ENCODE measurements at places on chromosomes 6 and 20.

DNA sequence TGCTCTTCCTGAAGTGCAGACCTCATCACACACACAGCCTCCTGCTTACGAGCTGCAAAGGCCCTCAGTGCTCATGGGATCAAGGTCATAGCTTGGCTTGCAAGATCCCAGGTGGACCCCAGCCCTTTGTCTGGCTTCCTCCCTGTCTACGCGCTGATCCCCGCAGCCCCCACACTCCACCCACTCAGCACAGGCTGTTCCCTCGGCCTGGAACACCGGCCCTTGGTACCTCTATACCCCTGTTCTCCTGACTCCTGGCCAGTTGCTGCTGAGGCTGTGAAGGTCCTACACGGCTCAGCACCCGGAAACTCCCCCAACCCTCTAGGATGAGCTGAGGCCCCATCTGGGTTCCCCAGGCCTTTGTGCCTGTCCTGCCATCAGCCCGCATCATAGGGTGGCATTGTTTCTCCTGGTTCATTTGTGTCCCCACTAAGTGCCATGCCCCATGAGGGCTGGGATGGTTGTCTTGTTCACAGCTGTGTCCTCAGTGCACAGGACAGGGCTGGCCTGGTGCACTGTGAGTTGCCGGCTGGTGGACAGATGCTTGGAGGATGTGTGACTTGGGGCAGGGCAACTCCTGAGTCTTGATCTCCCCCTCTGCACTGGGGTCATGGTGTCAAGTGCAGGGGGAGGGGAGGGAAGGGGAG is 57.0 kb downstream of the ADNP start:
- no peak for DNase-seq

GRCh38 chr20:35641743-35642142 is 23.0 kb downstream of the CPNE1 start:
- DNase-seq = no peak

DNA sequence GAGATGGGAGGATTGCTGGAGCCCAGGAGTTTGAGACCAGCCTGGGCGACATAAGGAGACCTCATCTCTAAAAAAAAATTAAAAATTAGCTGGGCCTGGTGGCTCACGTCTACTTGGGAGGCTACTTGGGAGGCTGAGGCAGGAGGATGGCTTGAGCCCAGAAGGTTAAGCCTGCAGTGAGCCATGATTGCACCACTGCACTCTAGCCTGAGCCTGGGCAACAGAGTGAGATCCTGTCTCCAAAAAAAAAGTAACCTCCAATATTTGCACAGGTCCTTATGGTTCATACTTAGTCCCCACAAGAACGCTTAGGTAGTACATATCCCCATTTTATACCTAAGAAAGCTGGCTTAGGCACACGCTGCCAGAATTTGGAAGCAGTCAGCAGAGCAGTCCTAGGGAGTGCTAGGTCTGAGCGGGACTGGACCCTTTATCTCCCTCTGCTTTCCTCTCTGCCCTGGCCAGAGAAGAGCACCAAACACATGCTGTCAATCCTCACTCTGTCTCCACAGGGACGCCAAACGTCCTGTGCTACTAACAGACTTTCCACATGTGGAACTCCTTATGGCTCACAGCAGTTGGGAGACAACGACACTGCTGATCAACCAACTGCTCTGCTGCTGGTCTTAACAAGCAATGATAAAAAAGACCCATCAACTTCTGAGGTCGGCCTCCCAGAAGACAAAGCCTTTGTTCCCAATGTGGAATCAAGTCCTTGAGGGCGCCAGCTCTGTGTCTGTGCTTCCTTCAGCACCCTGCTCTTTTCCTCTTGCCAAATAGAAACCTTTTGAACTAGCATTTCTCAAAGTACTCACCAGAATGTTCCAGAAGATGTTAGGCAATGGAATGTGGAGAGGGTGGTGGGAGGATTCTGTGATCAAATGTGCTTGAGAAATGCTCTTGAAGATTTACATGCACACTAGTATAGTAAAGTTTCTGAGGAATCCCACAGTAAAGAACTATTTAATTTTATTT is 226.3 kb upstream of the DTNBP1 start:
- no peak for DNase-seq

GRCh38 chr6:68046302-68046701 is 588.8 kb upstream of the ADGRB3 start:
- DNase-seq = no peak

DNA sequence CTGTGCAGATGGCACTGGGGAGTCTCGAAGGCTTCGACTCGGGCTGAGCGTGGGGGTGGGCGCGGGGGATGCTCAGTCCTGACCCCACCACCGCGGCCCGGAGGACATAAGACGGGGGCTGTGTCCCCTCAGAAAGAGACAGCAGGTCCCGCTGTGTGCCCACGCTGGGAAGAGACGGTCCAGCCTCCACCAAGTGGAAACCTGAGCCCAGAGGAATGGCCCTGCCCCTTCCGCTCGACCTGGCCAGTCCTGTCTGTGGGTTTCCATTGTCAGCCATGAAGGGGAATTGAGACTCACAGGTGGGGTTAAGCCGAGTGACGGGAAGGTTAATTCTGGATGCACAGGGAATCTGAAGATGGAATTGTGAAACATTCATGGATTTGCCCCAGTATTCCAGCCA is 442.7 kb downstream of the PREX1 start:
- DNase-seq = no peak

DNA sequence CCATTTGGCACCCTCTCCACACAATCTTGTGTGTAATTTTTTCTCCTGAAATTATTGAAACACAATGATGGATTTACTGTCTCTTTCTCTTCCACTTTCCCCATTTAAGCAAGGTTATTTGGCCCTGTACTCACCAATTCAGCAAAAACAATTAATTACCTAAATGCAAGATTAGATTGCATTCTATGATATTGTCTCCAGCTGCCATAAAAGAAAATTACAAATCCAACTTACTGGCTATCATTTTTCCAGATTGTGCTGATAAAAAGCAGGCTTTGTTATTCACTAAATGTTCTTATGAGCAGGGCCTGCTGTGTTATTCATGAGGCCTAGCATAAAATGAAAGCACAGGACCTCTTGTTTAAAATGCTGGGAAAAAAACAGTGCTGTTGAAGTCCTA is 95.8 kb upstream of the IRAK1BP1 start:
- DNase-seq = no peak

DNA sequence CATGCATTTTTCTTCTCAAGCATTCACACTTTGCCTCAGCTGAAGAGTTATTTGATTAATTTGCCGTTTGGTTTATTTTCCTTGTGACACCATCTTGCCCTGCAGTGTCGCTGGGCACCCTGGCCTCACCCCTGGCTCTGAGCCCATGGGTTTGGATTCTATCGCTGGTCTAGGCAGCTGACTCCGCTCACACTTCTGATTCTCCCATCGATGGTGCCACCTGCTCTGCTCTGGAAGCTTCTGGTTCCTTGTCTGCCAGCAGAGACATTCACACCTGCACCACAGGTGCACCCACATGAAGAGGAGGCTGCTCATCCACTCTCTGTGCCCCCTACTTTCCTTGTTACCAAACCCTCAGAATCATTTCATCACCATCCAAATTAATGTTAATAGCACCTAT is 291.6 kb upstream of the CDH4 start:
- DNase-seq = no peak

DNA sequence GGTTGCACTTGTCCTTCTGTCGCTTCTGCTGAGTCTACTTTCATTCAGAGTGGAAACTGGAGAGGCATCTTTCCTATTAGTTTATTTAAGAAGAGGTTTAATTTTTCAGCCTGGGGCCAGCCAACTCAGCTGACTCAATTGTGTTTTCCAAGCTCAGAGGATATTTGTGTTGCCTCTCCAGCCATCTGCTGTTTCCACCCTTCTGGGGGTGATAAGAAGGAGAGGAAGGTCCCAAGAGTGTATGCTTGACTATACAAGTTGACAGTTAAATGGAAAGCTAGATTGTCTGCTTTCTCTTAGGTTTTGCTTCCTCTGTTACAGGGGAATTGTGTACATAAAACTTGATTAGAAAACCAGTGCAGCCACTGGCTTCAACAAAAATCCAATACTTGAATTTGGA is 3.0 kb downstream of the PSMF1 start:
- DNase-seq = no peak

DNA sequence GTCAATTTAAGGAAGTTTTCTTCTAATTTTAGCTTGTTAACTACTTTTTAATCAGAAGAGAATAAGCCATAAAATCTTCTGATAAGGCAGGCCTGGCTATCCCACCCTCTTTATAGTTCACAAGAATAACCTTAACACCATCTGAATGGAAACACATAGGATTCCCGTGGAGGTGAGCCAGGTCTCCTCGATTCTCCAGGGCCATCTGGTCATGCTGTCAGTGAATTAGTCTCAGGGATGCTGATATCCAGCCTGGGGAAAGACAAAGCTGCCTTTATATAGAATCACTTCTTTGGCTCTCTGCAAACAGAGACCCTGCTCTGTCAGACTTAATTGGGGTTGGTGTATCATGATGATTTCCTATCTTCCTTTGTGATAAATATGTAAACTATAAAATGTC is 30.1 kb upstream of the TAGAP start:
- DNase-seq = no peak

- DNase-seq = no peak
Measured at GRCh38 chr6:41271901-41272395, 14.5 kb downstream of the TREM1 start.

DNA sequence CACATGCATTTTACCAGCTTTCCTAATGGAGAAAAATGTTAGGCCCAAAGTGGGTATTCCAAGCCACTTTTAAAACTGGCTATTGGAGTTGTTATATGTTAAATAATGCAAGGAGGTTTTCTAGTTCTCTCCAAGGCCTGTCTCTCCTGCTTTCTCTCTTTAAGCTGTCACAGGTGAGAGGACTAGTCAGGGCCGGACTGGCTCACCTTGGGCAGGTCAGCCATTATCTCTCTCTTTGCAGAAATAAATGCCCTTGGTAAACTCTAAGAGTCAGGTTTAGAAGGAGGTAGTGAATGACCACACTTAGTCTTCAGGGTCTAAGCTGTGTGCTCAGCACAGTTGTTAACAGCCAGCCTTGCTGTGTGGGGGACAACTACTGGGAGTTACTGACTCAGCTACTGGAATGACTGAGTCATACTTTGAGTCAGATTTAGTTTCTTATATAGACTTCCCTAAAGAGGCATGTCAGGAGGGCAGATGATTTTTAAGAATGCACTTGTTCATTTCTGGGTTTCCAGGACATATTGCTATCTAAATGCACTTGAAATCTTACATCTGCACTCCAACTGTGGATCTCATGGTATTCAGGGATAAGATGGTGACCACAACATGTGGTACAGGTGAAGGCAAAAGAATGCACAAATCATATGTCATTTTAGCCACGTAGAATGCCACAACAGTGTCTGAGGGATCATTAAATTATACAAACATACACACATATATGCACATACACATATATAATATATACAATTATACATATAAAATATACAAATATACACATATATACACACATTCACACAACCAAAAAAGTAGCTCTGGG is 719.4 kb downstream of the EPM2A start:
- peak; percentile 41 for DNase-seq
